Pancreas (tissue), 10 donors: ENCODE measurements at places on chromosomes 3 and 15. TPM values are rescaled to one million over a fixed set of nuclear protein-coding genes. Genes with fewer than 3 reads are reported as not detected.

DNA sequence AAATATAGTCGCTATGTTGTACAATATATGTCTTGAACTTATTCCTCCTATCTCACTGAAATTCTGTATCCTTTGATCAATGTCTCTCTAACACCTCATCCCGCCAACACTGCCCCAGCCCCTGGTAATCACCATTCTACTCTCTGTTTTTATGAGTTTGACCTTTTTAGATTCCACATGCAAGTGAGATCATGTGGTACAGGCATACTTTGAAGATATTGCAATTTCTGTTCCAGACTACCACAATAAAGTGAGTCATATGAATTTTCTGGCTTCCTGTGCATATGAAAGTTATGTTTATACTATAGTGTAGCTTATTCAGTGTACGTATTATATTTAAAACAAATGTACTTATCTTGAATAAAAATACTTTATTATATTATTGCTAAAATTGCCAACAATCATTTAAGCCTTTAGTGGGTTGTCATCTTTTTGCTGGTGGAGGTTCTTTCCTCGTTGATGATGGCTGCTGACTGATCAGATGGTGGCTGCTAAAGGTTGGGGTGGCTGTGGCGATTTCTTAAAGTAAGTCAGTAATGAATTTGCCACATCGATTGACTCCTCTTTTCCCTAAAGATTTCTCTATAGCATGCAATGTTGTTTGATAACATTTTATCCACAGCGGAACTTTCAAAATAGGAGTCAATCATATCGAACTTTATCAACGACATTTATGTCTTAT lies 257.2 kb downstream of the NFKBIZ start:
- no peak overlapping the region for H3K4me3 ChIP-seq
- H3K36me3 ChIP-seq = no peaks in the 10 kb centered on the region
- no peaks in the 10 kb centered on the region for H3K27me3 ChIP-seq
- no peak for DNase-seq

GRCh38 chr15:75647370-75648155 lies at the start of gene SNX33:
Gene SNX33 (plus strand): TSS chr15:75647912. CDS start chr15:75649103, 1,191 bp downstream.
- H3K4me1 ChIP-seq = peaks cover 7% of the 10 kb centered on the region
- H3K4me3 ChIP-seq = peak within 1 kb of the TSS; percentile 84
- H3K27ac ChIP-seq = peak within 1 kb of the TSS; percentile 95
- H3K36me3 ChIP-seq = no peaks in the 10 kb centered on the region
- no peaks in the 10 kb centered on the region for H3K27me3 ChIP-seq

DNA sequence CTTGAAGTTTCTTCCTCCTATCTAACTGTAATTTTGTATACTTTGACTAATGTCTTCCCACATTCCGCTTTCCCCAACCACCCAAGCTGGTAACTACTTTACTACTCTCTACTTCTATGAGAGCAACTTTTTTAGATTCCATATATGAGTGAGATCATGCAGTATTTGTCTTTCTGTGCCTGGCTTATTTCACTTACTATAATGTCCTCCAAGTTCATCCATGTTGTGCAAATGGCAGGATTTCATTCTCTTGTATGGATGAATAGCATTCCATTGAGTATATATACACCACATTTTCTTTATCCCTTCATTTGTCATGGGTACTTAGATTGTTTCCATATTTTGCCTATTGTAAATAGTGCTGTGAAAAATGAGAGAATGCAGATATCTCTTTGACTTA lies 78.5 kb upstream of the CCNL1 start:
- no peaks in the 10 kb centered on the region for H3K4me1 ChIP-seq
- no peaks in the 10 kb centered on the region for H3K36me3 ChIP-seq
- H3K4me3 ChIP-seq = no peak overlapping the region
- DNase-seq = no peak
- no peaks in the 10 kb centered on the region for H3K27me3 ChIP-seq

DNA sequence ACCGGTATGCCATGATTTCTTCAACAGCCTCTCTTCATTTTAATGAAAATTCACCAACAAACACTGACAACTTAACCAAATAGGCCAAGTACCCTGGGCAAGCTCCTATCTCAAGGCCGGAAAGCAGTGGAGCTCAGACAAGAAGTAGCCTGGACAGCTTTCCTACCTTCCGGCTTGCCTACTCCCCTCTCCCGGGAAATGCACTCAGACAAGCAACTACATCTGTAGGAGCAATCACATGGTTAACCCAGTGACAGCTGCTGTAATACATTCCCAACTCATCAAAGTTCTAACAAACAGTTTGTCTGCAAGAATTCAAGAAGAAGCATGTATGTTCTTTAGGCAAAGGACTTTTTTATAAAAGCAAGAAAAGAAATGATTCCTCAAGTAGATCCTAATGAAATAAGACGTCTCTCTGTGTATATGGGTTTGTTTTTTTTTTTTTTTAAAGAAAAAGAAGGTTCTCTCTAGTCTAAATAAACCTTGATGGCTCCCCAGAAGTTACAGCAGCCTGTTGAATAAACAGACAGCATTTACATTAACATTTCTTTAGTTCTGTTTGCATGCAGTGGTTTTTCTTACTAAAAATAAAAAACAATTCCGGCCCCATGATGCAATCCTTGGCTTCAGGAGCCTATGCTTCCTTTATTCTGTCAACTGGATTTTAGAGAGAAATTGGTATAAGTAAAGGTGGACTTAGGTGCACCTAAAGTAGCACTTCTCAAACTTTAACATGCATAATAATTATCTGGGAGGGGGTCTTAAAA lies 278.7 kb downstream of the NEK10 start:
- no peak overlapping the region for H3K27ac ChIP-seq
- H3K4me3 ChIP-seq = no peak overlapping the region
- H3K36me3 ChIP-seq = no peaks in the 10 kb centered on the region
- H3K4me1 ChIP-seq = no peaks in the 10 kb centered on the region
- H3K27me3 ChIP-seq = no peaks in the 10 kb centered on the region

- DNase-seq = no peak
- H3K27me3 ChIP-seq = no peaks in the 10 kb centered on the region
- no peak overlapping the region for H3K4me3 ChIP-seq
- no peak overlapping the region for H3K27ac ChIP-seq
- no peaks in the 10 kb centered on the region for H3K4me1 ChIP-seq
Measured at GRCh38 chr3:174120997-174121396, 723.5 kb downstream of the NLGN1 start.

DNA sequence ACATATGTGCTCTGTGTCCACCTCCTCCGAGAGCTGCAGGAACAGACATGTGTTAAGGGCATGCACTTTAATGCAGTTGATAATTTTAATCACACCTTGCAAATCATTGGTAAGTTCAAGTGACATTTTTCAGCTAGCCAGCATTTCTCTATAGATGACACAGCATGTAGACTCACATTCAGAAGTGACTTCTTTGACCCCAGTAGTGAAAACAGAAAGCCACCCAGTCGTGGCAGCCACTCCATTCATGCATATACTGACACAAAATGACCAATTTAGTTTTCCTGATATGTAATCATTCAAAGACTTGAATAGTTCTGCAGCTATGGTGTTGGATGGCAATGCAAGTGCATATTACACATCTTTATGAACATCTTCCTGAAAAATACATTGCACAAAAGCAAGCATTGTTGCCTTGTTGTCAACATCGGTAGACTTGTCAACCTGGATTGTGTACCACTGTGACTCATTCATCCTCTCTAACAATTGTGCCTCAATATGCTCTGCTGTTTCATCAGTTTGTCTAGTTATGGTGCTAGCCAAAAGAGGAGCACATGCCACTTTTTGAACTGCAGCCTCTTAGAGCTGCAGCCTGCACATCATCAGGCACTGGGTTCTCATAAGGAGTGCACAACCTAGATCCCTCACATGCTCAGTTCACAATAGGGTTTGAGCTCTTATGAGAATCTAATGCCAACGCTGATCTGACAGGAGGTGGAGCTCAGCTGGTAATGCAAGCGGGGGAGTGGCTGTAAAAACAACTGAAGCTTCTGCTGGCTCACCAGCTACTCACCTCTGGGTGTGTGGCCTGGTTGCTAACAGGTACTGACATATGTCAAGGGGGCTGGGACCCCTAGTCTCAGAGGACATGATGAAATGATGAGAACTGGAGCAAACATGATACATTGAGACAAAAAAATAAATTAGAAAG lies 622.0 kb downstream of the PYDC2 start:
- H3K4me3 ChIP-seq = no peak overlapping the region
- no peaks in the 10 kb centered on the region for H3K27me3 ChIP-seq
- no peak overlapping the region for H3K27ac ChIP-seq
- H3K4me1 ChIP-seq = no peaks in the 10 kb centered on the region
- H3K36me3 ChIP-seq = no peaks in the 10 kb centered on the region
- DNase-seq = no peak

DNA sequence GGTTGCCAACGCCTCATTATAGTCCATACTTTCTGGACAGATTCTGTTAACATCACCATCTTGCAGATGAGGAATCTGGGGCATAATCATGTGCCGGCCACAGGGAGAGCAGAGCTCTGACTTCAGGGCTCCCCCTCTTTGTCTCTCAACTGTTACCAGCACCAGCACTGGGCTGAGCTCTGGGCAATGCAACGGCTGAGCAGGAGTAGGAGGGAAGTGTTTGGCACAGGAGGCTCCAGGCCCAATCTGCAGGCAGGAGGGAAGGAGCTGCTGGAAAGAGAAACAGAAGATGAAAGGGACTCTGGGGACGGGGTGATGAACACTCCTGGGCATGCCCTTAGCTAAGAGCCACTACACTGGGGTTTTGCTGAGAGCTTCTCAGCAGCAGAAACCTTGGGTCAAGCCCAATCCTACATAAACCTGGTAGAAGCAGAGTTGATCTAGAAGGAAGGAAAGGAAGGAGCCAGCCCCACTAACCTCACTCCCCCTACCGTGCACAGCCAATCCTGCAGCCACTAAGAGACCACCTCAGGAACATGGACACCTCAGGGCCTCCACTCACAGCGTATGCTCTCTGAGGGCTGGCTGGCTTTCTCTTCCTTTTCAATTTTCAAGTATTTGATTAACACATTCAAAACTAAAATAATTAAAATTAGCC lies 73.1 kb upstream of the SPATA12 start:
- DNase-seq = no peak
- H3K27ac ChIP-seq = no peak overlapping the region
- no peaks in the 10 kb centered on the region for H3K27me3 ChIP-seq
- H3K4me1 ChIP-seq = no peaks in the 10 kb centered on the region
- H3K36me3 ChIP-seq = no peaks in the 10 kb centered on the region

DNA sequence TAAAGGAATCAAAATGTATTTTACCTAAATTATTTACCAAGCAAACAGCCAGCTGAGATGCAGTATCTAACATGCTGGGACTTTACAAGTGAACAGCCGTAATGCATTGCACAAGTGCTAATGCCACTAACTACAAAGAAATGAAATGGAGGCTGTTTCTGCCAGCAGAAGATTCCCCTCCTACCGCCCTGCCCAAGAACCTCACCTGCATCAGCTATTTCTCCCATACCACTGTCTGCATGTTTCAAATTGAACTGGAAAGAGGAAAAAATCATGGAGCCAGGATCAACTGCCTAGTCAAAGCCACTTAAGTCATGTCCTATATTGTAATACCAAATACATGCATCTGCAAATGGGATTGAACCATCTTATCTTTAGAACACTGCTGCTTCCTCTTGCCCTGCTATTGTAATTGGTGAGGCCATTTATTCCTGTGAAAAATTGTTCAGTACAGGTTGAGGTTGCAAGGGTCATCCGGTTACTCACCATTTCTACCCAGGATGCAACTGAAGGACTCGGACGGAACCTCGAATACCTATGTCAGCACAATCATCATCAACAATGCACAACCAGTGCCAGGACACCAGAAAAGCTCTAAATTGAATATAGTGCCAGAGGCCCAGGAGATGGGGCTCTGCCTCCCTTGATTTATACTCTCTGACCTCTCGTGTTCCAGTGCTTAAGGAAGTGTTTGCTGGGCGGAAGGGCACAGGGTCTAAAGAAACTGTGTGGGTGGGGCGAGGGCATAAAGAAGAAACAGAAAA lies 27.5 kb downstream of the ANXA2 start:
- H3K4me3 ChIP-seq = no peak overlapping the region
- H3K36me3 ChIP-seq = no peaks in the 10 kb centered on the region
- H3K27me3 ChIP-seq = no peaks in the 10 kb centered on the region
- peaks cover 21% of the 10 kb centered on the region for H3K4me1 ChIP-seq
- DNase-seq = no peak

DNA sequence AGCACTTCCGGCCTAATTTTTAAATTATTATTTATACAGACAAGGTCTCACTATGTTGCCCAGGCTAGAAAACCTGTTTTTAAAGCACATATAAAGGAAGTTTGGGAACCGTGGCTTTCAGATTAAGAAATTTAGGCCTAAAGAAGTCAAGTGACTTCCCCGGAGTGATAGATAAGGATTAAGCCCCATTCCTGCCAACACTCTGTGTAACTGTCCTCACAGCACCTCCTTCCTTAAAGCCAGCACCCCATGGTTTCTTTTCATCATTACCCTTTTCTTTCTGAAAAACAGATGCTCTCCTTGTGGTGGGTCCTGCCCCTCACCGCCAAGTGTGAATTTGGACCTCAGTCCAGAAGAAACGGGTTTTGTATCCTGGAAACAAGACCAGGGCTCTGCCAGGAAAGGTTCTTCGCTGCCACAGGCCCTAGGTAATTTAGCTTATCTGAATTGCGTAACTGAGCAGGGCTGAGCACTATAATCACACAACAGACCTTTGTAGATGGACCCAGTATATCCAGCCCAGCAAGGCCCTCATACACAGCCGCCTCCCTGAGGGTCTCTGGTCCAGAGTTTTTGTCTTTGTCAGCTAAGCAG lies 231.3 kb downstream of the PLCL2 start:
- peak overlapping the region; percentile 22 for H3K27ac ChIP-seq
- DNase-seq = no peak
- no peaks in the 10 kb centered on the region for H3K36me3 ChIP-seq
- H3K27me3 ChIP-seq = no peaks in the 10 kb centered on the region
- H3K4me1 ChIP-seq = no peaks in the 10 kb centered on the region

GRCh38 chr15:27816790-27817189 lies 282.3 kb downstream of the OCA2 start:
- H3K27me3 ChIP-seq = no peaks in the 10 kb centered on the region
- no peak for DNase-seq
- no peaks in the 10 kb centered on the region for H3K36me3 ChIP-seq
- H3K4me3 ChIP-seq = no peak overlapping the region

GRCh38 chr3:167882057-167882667 lies 146.6 kb downstream of the SERPINI1 start:
- no peaks in the 10 kb centered on the region for H3K36me3 ChIP-seq
- no peak overlapping the region for H3K4me3 ChIP-seq
- DNase-seq = no peak
- H3K27ac ChIP-seq = no peak overlapping the region
- H3K27me3 ChIP-seq = no peaks in the 10 kb centered on the region

DNA sequence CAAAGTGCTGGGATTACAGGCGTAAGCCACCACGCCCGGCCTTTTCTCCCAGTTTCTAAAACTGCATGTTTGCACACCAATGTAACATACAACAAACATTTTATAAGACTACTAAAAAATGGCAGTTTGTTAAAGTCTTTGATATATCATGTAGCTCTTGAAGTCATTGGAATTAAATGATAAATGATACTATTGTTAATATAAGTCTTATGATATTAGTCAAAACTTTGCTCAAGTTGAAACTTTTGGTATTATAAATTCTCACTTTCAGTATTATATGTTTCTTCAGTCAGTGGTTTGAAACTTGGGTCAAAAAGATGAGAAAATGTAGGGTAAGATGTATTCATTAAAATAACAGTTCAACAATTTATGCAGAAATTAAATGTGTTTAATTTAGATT lies 117.6 kb upstream of the TBL1XR1 start:
- no peaks in the 10 kb centered on the region for H3K4me1 ChIP-seq

- H3K27me3 ChIP-seq = no peaks in the 10 kb centered on the region
- no peak overlapping the region for H3K27ac ChIP-seq
Measured at GRCh38 chr3:107227091-107227490, 150.1 kb upstream of the CCDC54 start.

Gene C3orf62
- polyA plus RNA-seq = 7.2 TPM

Gene GOLGA8G
- polyA plus RNA-seq = not detected

Gene ADGRG7
- polyA plus RNA-seq = not detected

Gene GRAMD2A
- not detected for polyA plus RNA-seq

Gene CD96
- polyA plus RNA-seq = 0.30 TPM

Gene OR5H6
- polyA plus RNA-seq = 0.12 TPM

Gene GCSAM
- polyA plus RNA-seq = not detected
